ENCODE measurements at places on chromosomes 11 and 22.

DNA sequence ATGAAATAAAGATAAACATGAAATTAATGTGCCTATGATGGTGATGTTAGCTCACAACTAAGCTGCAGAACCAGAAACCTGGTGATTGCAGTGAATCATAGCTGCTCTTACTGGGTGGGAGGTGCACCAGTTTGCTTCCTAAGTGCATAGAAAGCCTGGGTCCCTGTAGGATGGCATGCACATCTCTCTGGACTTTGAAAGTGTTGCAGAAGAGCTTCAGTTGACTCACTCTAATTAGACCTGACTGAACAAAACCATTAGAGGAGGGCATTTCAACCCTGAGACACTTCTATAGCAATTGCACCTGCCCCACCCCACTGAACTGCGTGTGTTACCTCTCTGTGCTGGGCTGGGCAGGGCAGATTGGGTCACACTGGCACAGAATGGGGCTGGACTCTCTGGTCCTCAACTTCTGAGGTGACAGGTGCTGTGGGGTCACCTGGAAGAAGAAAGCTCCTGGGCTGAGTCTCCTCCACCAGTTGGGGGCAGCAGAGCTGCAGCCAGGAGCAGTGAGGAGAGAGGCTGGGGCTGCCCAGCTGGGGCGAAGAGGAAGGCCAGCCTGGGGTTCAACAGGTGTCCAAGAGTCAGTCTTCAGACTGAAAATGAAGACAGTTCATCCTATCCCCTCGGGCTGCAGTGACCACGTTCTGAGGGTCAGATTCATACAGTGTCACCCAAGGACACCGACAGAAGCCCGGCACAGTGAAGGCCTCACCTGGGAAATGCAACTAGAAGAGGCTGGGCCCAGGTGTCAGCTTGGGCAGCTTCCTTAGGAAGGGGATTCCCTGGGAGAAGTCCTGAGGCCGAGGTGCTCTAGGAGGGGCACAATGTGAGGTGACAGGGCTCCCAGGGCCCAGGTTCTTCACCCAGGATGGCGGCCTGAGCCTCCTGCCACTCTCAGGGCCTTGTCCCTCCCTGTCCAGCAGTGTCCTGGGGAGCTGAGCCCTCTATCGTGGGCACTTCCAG is 58.1 kb downstream of the GGTLC2 start:
- DNase-seq, result no peak

DNA sequence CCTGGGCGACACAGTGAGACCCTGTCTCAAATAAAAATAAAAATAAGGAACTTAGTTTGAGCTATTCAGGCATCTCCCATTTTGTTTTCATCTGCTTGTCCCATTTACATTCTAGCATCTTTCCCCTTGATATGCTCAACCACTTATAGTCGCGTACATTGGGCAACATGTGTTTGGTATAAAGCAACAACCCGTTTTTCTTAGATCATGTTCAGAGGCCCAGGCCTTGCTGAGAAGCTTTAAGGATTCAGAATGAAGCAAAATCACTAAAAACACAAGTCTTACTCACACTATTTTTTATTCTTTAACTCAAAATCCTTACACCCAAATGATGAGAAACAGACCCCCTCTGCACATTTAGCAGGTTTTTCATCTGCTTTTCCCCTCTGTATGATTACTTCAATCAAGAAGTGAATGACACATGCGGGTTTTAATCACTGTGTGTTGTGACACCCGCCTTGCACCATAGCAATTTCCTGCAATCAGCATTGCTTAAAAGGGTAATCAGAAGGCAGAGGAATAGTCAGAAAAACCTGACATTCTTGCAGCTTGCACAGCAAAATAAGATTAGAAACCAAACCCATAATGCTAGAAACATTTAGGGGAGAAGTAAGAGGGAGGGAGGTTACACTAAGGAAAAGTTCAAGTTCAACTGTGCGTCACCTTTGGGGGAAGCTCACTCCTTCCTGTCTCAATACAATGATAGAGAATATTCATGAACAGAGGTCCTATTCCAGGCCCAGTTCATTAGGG is 25.9 kb downstream of the ALG9 start:
- DNase-seq, result no peak

DNA sequence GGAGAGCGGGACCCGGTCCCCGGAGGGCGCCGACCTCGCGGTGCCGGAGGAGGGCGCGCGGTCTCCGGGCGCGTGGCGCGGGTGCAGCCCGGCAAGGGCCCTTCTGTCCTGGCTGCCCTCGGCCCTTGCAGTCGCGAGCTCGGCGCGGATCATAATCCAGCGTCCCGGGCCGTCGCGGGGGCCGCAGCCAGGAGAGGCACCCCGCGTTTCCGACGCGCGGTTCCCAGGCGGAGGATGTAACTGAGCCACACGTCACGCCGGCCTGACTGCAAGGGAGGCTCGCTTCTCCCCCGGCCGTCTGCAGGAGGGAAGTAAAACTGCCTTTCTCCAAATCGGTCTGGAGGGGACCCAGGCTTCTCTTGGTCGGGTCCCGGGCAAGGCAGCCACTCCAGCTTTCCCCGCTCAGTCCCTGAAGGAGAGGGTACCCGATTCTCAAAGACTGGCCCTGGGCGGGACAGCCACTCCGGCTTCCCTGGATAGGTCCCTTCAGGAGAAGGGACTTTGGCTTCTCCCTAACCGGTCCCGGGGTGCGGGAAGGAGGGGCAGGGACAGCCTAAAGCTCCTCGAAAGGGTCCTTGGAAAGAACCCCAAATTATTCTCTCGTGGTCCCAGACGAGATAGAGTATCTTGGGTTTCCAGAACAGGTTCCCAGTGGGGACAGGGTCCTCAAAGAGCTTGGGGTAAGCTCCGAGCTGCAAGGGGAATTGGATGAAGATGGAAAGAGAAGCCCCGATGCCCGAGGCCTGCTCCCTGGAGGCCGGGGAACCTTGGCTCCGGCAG is 836 bp downstream of the SPON1 start:
- DNase-seq, result no peak

- peak; percentile 33 for DNase-seq
Measured at GRCh38 chr22:20606041-20606783, 98.8 kb downstream of the MED15 start.

- DNase-seq, result no peak
Measured at GRCh38 chr22:41799486-41800347, 762 bp upstream of the CCDC134 start.

DNA sequence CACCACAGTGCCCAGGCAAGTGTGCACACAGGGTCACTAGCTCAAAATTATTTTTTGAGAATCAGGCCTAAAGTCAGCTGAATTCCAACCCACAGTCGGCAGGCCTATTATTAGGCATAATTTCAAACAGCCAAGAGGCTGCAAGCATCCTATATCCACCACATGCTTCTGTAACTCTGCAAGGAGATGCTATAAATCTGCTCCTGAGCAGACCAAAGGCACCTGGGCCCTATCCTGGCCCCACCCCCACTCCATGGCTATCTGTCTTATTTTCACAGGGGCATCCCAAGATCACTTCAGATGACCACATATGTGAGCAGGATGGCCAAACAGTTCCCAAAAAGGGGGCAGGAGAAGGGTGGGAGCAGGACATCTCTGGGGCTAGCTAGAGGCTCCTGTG is 44.6 kb downstream of the TCF20 start:
- no peak for DNase-seq

DNA sequence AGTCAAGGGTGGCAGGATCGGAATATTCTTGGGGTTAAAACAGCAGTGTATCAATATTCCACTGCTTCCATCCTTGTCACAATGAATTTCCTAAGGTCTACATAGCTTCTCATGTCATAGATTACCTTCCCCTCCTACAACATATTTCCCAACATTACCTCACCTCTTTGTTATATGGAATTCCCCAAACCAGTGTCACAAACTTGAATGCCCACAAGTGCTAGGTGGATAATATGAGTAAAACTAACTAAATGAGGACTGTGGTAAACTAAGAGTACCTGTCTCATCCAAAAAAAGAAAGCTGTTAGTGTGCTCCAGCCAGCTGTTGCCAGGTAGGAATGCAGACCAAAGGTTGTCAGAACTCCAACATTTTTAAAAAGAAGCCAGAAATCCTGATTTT is 17.0 kb upstream of the NUCB2 start:
- no peak for DNase-seq

DNA sequence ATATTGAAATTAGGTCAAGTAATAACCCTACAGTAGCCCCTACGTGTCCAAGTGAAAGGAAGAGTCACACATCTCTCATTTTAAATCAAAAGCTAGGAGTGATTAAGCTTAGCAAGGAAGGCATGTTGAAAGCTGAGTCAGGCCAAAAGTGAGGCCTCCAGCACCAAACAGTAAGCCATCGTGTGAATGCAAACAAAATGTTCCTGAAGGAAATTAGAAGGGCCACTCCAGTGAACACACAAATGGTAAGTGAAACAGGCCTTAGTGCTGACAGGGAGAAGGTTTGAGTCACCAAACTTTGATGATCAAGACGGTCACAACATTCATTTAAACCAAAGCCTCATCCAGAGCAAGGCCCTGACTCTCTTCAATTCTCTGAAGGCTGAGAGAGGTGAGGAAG is 127.2 kb downstream of the SHANK2 start:
- no peak for DNase-seq

DNA sequence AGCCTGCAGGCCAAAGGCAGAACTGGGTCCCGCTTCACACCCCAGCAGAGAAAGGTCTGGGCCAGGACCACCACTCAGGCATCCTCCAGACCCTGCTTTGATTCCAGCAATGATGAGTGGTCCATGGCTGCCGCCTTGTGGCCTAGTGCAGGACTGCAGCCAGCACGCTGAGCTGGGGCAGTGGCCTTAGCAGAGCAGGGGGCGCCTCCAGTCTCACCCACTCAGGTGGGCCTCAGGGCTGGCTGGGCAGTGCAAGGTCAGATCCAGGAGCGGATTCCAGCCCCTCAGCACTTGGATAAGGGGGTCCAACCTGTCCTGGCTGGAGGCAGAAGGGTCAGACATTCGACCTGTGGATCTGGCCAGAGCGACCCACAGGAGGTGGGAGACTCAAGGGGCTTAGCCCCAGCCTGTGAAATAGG is 9.6 kb upstream of the PDE2A start:
- peak; percentile 48 for DNase-seq

GRCh38 chr11:62882431-62882749 is 1.7 kb downstream of the SLC3A2 start:
- DNase-seq, result no peak

GRCh38 chr11:129145276-129145675 is 46.8 kb downstream of the ARHGAP32 start:
- DNase-seq, result no peak

GRCh38 chr22:26996154-26996553 is 338.8 kb downstream of the MIAT start:
- no peak for DNase-seq

DNA sequence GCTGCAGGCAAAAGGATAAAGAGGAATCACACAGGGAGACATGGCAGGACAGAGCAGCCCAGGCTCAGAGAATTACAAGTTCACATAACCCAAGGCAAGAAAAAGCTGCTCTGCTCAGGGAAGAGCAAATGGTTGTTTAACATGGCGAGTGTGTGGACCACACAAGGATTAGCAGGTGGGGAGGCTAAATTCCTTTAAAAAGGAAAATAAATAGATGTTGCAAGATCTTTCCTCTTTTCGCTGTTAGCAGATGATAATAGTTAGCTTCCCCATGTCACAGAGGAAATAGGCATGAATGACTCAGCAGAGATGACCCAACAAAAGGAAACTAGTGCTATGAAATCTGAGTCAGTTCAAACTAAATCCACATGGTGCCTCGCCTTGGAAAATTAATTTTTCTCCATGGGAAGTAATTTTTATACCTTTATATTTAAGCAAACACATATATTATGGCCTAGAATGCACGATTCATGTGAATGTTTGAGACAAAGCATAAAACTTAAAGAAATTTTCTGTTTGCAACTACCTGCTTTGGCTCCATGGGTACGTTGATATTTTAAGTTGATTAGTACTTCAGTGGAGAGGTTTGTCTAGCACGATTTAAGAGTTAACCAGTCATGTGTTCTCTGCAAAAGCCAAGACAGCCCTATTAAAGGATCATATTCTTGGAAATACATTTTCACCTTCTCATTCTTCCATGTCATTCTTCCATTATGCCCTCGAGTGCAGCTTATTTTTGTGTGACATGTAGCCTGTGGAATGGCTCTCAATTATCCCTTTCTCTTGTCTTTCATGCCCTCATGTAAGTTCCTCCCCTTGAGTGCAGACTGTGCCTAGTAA is 38.5 kb upstream of the FJX1 start:
- DNase-seq, result no peak

GRCh38 chr11:36041988-36042611 is 98.2 kb downstream of the LDLRAD3 start:
- DNase-seq, result no peak

DNA sequence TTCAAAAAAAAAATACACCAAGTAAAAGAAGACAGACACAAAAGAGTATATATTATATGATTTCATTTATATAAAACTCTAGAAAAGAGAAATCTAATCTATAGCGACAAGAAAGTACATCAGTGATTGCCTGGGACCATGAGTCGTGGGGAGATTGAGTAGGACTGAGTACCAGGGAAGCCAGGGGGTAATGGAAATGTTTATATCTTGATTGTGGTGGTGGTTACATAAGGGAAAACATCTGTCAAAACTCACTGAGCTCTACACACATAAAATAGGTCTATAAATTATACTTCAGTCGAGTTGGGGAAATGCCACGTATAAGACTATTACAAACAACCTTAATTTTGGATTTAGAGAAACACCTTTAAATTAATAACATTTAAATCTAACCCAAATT is 117.4 kb downstream of the TRIM29 start:
- no peak for DNase-seq

DNA sequence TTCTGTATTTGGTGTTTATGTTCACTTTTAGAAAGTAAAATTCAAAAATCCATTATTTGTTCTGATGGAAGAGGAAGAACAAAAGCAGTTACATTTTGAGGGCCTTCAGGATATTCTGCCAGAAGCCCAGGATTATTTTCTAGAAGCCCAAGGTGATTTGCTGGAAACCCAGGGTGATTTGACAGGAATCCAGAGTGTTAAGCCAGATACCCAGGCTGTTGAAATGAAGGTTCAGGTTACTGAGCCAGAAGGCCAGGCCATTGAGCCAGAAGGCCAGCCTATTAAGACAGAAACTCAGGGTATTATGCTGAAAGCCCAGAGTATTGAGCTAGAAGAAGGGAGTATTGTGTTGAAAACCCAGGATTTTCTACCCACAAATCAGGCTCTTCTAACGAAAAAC is 33.1 kb downstream of the CCDC15 start:
- DNase-seq, result no peak

- DNase-seq, result no peak
Measured at GRCh38 chr22:46996595-46997310, 234.3 kb downstream of the TBC1D22A start.

- no peak for DNase-seq
Measured at GRCh38 chr11:3838504-3838903, 2.3 kb downstream of the RHOG start.

- no peak for DNase-seq
Measured at GRCh38 chr11:127340438-127340837, 339.9 kb upstream of the KIRREL3 start.

DNA sequence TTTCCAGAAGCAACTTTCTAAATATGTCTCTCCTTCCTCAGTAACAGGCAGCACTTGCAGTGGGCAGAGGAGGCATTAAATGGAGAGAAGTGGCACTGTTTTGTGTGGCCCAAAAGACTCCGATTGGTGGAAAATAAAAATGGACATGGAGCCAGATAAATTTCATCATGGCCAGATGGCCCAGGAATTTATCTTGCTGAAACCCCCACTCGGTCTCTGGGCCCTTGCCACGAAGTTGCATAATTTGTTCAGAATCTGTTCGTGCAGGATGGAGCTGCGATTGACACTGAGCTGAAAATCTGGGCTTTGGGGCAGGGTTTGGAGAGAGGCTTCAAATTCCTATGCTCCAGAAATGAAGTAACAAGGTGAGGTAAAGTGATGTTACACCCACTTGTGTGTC is 65.5 kb downstream of the C11orf91 start:
- DNase-seq, result no peak

- DNase-seq, result no peak
Measured at GRCh38 chr11:115942011-115942410, 437.8 kb upstream of the CADM1 start.
